ENCODE measurements at places on chromosomes 13 and 19.

- no peak for DNase-seq
Observed at GRCh38 chr13:67229481-67230403, at the start of gene PCDH9. PCDH9 (minus strand) TSS chr13:67230336; CDS start chr13:67228440, 1,896 bp downstream.

- DNase-seq = peak; percentile 100
Observed at GRCh38 chr19:48321372-48321621, 4.1 kb upstream of the EMP3 start.

- DNase-seq = no peak
Observed at GRCh38 chr19:11463391-11463790, 17.5 kb downstream of the ELAVL3 start.

DNA sequence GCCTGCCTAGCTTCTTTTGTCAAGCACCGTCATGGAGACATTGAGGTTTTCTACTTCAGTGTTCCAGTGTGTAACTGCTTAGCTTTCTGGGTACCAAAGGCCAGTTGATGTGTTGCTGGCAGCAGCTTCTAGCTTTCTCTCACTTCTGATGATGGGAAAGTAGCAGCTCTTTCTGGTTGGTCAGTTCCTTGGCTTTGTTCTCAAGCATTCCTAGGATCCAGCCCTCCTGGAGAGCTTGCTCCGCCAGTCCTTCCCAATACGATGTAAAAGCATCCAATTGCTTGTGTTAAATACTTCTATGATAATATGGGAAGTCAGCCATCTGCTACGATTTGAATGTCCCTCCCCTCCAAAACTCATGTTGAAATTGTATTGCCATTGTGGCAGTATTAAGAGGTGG lies 182.8 kb downstream of the UGGT2 start:
- no peak for DNase-seq

GRCh38 chr19:42474743-42475142 lies 32.0 kb upstream of the CXCL17 start:
- no peak for DNase-seq

- DNase-seq = no peak
Observed at GRCh38 chr13:66842766-66843165, 387.4 kb downstream of the PCDH9 start.

GRCh38 chr13:94988654-94989053 lies 276.3 kb upstream of the SOX21 start:
- no peak for DNase-seq

DNA sequence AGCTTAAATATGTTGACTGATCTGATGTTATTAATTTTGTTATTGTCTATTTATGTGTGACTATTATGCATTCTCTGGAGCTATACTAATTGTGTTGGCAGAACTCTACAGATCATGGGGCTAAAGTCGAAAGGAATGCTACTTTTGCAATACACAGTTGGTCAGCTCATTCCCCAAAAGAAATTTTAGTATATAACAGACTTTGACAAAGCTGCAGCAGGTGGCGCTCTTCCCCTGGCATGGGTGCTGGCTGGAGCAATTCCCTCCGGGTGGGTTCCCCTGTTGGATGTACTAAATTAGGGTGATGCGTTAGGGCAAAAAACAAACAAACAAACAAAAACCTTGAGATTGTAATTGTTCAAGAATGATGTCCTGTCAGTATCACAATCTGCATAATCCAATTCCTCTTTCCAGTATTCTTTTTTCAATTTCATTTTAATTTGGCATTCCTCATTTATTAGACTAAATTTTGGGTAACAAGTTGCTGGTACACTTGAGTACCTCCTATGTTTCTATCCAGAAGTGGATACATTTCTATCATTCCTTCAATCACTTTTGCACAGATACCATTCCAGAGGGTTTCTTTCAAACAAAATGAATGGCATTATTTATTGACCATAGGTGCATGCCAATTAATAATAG lies 322.8 kb upstream of the EDNRB start:
- DNase-seq = no peak

DNA sequence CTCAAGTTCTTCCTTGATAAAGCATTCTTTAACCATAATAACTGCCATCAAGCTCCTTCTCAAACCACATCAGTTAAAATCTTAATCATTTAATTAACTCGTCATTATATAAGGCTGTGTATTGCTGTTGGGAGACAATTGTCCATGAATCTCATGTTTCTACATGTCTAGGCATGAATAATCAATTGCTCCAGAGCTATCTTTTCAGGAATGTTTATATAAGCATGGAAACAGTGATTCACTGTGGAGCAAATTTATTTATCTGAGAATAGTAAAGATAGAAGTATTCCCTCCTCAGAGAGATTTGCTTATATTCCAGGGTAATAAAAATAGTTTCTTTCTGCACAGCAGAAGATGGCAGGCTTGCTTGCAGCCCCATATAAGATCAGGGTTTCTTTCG lies 71.1 kb downstream of the CBY2 start:
- no peak for DNase-seq

DNA sequence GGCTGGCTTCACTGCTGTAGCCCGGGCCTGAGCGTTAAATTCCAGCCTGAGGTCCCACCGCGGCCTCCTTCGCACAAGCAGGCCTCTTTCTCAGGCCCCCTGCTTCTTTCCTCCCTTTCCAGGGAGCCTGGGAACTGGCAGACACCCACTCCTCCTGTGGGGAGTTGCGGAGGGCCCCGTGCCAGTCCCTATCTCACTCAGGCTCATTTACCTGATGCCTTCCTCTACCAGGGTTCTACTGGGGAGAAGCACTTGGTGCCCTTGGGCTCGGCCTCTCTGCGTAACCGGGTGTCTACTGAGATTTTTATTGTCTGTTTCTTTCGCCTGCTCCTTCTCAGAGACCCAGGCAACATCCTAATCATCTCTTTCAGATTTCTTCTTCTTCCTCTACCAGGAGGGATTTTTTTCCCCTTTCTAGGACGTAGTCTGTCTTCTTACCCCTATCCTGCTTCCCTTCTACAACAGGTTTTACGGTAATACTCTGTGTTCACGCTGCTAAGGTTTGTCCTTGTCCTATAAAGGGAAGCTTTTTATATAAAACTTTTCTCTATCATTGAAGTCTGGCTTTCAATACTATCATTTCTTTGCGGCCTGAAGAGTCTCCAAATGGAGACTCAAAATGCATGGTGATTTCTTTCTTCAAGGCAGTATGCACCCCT lies 135.4 kb upstream of the GPR12 start:
- DNase-seq = no peak

GRCh38 chr19:49506575-49507105 lies 5.8 kb upstream of the FCGRT start:
- no peak for DNase-seq

- DNase-seq = no peak
Observed at GRCh38 chr13:30846311-30846710, 59.8 kb upstream of the MEDAG start.

DNA sequence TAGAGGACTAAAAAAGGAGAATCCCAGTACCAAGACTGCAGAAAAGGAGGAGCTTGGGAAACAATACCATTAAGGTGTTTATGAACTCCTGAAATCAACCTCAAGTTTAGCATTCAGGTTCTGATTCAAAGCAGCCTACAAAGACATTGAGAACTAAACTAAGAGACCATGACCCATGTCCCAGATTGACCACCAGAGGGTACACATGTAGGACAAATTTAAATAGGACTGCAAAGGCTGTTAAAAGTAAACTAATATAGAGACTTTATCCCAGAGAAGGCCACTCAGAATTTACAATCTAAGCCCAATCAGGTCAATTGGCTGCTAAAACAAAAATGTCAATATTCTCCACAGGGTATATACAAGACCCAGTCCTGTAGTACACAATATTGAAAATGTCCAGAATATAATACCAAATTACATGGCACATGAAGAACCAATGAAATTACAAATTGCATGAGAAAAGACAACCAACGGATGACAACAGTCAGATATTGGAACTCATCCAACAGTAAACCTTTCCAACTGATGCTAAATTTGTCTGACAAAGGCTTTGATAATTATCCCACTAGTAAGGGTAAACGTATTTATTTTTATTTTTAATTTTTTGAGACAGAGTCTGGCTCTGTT lies 682.4 kb downstream of the UQCRFS1 start:
- DNase-seq = no peak

- DNase-seq = no peak
Observed at GRCh38 chr13:75513271-75513670, 24.4 kb downstream of the COMMD6 start.

GRCh38 chr19:1699386-1699785 lies 47.0 kb upstream of the TCF3 start:
- DNase-seq = no peak

GRCh38 chr13:75178436-75178835 lies 303.5 kb downstream of the TBC1D4 start:
- no peak for DNase-seq

- no peak for DNase-seq
Observed at GRCh38 chr13:46964789-46965527, 68.1 kb upstream of the HTR2A start.

- DNase-seq = no peak
Observed at GRCh38 chr13:77728265-77729125, 31.0 kb downstream of the SLAIN1 start.

DNA sequence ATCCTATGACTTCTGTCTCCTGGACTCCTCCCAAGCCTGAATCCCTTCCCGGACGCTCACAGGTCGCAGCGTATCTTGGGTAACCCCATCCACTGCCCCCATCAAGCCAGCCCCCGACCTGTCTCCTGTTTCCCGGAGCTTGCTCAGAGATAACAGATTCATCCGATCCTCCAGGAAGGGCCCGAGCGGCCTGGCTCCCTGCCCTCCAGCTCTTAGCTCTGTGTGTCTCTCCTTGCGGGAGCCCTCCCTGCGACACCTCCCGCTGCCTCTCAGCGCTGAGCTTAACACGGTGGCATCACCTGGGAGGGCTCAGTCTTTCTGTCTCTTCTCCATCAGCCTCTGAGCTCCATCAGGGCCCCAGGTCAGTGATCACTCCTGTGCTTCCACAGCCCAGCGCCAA lies 4.3 kb upstream of the TMEM255B start:
- DNase-seq = no peak

DNA sequence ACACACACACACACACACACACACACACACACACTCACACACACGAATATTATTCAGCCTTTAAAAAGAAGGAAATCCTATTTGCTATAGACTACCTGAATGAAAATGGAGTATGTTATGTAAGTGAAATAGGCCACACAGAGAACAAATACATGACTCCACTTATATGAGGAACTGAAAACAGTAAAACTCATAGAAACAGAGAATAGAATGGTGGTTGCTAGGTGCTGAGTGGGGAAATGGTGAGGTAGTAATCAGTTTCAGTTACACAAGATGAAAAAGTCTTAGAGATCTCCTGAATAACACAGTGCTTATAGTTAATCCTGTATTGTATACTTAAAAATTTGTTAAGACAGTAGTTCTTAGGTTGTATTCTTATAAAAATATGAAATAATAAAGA lies 8.2 kb downstream of the ZNF677 start:
- no peak for DNase-seq
